GM10248 (cell line): ENCODE measurements at places on chromosomes 5 and 9.

- DNase-seq, result no peak
Observed at GRCh38 chr5:134122530-134122929, 8.0 kb downstream of the TCF7 start.

DNA sequence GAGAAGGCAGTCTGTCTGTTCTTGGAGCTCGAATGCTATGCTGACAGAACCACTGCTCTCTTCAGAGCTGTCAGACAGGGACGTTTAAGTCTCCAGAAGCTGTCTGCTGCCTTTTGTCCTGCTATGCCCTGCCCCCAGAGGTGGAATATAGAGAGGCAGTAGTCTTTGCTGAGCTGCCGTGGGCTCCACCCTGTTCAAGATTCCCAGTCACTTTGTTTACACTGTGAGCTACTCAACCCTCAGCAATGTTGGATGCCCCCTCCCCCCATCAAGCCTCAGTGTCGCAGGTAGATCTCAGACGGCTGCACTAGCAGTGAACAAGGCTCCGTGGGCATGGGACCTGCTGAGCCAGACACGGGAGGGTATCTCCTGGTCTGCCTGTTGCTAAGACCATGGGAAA lies 344.2 kb downstream of the TMEM161B start:
- DNase-seq, result no peak

DNA sequence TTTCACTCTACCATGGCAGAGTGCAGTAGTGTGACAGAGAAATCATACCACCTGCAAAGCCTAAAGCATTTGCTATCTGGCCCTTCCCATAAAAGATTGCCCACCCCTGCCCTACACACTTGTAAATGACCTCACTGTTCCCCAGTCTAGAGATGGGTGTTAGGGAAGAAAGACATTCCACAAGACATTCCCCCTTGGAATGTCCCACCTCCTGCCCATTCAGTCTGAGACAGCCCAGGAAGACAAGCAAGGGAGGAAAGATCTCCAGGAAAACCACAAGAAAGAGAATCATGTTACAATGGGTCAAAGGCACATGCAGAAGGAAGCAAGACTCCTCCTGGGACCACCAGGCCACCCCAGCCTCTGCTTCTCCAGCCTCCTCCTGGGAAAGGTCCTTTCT lies 230.0 kb downstream of the AGTPBP1 start:
- no peak for DNase-seq

- DNase-seq, result peak; percentile 36
Observed at GRCh38 chr5:149745212-149745942, 15.3 kb downstream of the PPARGC1B start.

GRCh38 chr9:120891884-120892747 lies 15.1 kb upstream of the PHF19 start:
- DNase-seq, result no peak

DNA sequence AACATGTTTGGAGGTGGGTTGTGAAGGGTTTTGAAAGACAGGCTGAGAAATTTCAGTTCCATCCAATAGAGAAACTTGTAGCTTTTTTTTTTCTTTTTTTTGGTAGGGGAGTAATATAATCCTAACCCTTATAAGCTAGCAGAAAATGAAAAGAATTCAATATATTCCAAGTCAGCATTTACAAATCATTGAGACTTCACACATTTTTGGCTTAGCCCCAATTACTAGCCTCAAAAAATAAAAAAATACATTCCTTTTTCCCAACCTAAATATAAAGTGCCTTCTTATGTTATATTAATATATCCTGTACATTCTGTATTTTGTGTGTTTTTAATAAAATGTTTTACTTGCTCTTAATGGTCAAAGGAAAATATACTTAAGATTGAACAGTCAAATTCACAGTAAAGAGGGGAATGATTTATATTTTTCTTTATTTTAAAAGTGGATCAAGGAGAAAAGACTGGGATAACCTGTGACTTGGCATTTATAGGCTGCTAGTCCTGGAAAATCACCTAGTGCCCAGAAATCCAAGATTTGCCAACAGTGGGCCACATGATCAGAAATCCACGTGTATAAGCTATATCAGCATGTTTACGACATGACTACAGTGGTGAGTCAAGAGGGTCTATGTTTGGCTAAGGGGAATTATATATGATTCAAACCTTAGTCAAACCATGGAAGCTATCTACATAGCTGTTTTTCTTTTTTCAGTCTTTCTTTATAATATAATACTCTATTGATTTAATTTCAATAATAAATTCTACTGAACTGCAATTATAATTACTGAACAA lies 14.5 kb downstream of the HACD4 start:
- no peak for DNase-seq

GRCh38 chr9:76658510-76659231 lies 105.6 kb upstream of the PCA3 start:
- peak; percentile 64 for DNase-seq
